ENCODE measurements at places on chromosomes 16 and 17.

GRCh38 chr17:35786941-35787432, 8.5 kb downstream of the MMP28 start:
- no peak for DNase-seq

DNA sequence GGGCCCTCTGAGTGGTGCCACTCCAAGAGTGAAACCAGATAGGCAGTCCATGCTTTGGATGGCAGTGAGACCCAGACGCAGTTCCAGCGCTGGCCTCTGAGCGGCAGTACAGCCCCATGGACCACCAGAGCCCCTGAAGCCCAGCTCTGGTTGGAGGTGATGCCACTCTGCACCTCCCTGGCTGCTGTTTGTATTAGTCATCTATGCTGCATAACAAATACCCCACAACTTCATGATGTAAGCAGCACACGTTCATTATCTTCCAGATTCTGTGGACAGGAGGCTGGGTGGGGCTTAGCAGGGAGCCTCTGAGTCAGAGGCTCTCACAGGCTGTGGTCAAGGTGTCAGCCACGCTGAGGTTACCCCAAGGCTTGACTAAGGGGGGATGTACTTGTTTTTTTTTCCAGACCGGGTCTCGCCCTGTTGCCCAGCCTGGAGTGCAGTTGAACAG, 5.1 kb upstream of the NME4 start:
- DNase-seq: peak; percentile 42

GRCh38 chr17:38568845-38569510, 36.8 kb downstream of the SRCIN1 start:
- no peak for DNase-seq

- DNase-seq: no peak
These were observed 39.0 kb downstream of the TEX2 start for GRCh38 chr17:64223931-64224629.

- no peak for DNase-seq
These were observed 5.0 kb downstream of the CCDC47 start for GRCh38 chr17:63768433-63768832.

DNA sequence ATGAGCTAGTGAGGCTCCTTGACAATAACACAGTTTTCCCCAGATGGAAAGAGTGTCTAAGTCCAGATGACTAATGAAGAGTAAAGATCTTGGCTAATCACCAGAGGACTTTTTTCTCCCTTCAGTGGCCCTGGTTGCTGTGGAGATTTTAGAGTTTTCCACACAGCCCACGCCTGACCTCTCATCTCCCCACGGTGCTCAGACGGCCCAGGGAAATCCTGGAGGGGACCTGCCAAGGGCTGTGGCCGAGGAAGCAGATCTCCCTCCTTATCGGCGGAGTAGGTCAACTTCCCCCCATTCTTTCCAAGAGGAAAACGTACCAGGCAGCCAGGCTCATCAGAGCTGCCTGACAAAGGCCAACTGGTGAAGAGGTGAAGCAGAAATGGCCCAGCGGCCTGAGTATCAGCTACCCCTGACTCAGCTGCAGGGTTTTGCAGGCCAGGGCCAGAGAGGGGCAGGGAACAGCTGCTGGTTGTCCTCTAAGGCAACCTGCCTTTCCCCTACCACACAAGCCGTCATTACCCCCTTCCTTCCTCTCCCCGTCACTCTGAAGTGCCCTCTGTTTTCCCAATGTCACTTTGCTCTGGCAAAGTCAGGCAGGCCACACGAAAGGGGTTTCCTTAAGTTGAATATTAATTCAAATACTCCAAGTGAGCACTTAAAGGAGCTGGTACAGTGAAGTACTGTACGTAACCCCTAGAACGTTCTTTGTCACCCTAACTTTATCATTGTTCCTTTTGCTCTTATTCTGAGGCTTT, 140.2 kb upstream of the ADAMTS18 start:
- no peak for DNase-seq

All from SHP77 treated with DMSO at 0.1 percent for 48 hours (cell line).